Activated CD8-positive, alpha-beta memory T cell treated with anti-CD3 and anti-CD28 coated beads, Interleukin-2, amount 50 U/mL, for 4 hours (primary cell): ENCODE measurements at places on chromosomes 2 and 18.

DNA sequence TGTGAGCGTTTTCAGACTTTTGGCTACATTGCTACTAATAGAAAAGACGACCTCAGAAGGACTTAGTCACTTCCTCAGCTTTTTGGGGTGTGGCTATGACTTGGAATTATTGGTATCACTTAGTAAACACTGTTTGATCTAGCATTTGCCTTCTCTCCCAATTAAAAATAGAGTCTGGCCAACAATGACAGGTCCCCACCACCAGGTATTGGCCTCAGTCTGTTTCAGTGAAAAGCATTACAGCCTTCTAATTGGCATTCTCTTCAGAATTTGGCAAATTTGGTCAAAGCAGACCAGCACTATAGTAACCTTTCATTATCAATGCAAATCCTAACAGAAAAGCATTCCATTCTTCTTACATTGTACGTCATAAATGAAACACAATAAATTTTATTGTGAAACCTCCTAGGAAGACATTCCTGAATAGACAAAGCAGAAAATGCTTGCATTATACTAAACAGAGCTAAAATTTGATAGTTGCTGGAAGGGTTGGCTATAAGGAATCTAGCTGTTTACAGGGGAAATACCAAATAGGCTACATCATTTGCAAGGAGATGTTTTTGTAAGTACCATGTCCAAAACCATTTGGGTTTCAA is 613.9 kb downstream of the IRS1 start:
- DNase-seq: no peak

GRCh38 chr2:168034616-168035015 is 212.8 kb downstream of the STK39 start:
- DNase-seq: no peak

GRCh38 chr2:237943395-237944094 is 23.3 kb upstream of the UBE2F start:
- no peak for DNase-seq

GRCh38 chr2:118047380-118047826 is 33.5 kb upstream of the CCDC93 start:
- DNase-seq: no peak

GRCh38 chr2:120769787-120770120 is 34.1 kb downstream of the GLI2 start:
- DNase-seq: no peak
